ENCODE measurements at places on chromosomes 1 and 21.

DNA sequence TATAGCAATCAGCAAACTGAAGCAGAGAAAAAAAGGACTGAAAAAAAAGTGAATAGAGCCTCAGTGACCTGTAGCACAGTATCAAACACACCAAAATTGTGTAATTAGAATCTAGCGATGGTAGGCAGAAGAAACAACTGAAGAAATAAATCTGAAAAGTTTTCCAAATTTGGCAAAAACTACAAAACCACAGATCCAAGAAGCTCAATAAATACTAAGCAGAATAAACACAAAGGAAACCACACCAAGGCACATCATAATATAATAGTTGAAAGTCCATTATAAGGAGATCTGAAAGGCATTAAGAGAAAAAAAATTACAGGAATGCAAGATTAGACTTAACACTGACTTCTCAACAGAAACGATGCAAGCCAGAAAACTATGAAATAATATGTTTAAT, 7.1 kb upstream of the IL12RB2 start:
- DNase-seq, result no peak

GRCh38 chr21:44557491-44558328, 885 bp downstream of the KRTAP10-3 start:
- no peak for DNase-seq

DNA sequence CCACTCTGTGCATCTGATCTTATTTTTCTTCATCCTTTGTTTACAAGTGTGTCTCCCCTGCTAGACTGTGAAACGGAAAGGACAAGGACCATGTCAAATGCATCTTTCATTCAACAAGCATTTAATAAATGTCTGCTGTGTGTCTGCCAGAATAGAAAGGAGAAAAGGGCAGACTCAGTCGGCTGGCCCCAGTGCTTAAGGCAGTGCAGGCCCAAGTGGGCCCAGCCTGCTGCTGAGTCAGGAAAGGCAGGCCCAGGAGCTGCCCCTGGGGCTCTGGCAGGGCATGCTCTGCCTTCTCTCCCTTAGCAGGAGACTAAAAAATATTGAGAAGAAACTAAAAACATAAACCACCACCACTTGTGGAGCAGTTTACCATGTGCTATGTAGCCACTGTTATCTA, 38.1 kb downstream of the PLEKHA6 start:
- no peak for DNase-seq

- DNase-seq, result no peak
These were observed 17.1 kb upstream of the APOBEC4 start for GRCh38 chr1:183670169-183670568.

DNA sequence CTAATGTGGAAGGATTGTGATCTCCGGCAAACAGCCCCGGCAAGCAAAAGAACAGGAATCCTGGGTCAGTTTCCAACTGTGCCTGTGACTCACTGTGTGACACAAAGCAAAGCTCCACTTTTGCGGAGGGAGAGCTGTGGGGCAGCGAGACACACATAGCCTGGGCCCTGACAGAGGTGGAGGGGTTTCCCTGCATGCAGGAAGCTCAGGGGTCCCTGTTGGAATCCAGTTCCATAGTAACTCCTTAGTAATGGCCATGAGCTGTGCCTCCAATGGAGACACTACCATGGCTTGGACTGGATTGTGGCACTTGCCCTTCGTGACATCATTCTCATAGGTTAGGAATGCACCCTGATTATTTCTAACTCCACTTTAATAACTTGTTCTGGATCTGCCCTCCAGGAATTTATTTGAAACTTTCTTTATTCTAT, 47.0 kb upstream of the ATF3 start:
- DNase-seq, result no peak

- no peak for DNase-seq
These were observed 696.6 kb upstream of the BRINP3 start for GRCh38 chr1:191174298-191174697.

- DNase-seq, result no peak
These were observed 429.8 kb upstream of the VAMP3 start for GRCh38 chr1:7341145-7341905.
